ENCODE measurements at places on chromosomes 3 and 15. TPM values are rescaled to one million over a fixed set of nuclear protein-coding genes. Genes with fewer than 3 reads are reported as not detected.

DNA sequence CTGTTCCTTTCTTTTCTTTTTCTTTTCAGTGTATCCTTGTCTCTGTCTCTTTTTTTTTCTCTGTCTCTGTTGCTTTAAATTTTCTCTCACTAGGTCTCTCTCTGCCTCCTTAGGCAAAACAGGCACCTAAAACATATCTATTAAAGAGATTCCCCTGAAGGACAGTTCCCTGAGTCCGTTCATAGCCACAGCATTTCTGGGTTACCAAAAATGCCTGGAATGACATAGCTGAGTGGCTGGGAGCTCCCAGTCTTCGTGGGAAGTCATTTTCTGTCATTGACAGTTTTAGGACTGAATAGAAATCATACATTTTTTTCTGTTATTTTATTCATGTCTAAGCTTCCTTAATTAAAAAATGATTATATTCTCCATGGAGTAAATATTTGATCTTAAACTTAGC, 323.8 kb upstream of the AZI2 start:
- no peaks in the 10 kb centered on the region for H3K4me1 ChIP-seq
- H3K27me3 ChIP-seq: no peaks in the 10 kb centered on the region
- DNase-seq: no peak
- H3K4me3 ChIP-seq: no peak overlapping the region

GRCh38 chr15:36499412-36500389, 79.7 kb upstream of the CDIN1 start:
- no peaks in the 10 kb centered on the region for H3K36me3 ChIP-seq
- H3K27me3 ChIP-seq: no peaks in the 10 kb centered on the region
- no peaks in the 10 kb centered on the region for H3K4me1 ChIP-seq
- no peak for DNase-seq
- H3K4me3 ChIP-seq: no peak overlapping the region

DNA sequence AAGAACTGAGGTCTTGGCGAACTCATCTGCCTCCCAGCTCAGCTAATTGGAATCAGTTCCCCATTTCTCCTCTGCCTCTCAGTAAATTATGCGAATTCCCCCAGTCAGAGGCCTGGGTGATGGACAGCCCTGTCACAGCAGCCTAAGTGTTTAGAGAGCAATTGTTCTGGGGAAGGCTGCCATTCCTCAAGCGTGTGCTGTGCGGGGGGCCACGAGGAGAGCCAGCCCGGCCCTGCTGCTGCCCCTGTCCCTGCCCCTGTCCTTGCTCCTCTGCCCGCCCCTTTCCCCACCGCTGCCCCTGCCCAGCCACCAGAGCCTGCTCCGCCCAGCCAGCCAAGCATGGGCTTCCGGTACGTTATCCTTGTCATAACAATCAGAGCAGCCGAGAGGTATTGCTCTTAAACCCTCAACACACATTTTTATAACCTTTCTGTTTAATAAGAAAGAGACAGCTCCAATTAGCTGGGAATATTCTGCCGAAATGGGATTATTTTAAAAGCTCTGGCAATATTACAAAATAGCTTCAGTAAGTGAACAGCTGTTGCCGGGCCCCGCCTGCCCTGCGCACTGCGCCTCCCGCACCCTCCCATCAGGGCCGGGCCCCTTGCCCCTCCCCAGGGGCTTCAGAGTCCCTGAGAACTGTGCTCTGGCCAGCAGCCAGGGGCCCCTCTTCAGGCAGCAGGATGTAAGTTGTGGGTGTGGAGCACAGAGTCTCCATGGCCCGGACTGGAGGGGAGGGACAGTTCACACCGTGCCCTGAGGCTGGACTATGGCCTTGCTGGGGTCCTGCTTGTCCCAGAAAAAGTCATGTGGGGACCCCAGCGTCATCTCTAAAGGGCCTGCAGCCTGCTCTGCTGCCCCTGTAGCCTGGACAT, 12.4 kb upstream of the CACNA2D2 start:
- H3K27me3 ChIP-seq: no peaks in the 10 kb centered on the region
- no peak overlapping the region for H3K27ac ChIP-seq
- no peak overlapping the region for H3K4me3 ChIP-seq
- H3K4me1 ChIP-seq: peaks cover 4% of the 10 kb centered on the region

- no peaks in the 10 kb centered on the region for H3K4me1 ChIP-seq
- no peak for DNase-seq
- no peaks in the 10 kb centered on the region for H3K36me3 ChIP-seq
- H3K27me3 ChIP-seq: no peaks in the 10 kb centered on the region
- no peak overlapping the region for H3K4me3 ChIP-seq
Observed at GRCh38 chr15:29936353-29937049, 114.2 kb upstream of the TJP1 start.

DNA sequence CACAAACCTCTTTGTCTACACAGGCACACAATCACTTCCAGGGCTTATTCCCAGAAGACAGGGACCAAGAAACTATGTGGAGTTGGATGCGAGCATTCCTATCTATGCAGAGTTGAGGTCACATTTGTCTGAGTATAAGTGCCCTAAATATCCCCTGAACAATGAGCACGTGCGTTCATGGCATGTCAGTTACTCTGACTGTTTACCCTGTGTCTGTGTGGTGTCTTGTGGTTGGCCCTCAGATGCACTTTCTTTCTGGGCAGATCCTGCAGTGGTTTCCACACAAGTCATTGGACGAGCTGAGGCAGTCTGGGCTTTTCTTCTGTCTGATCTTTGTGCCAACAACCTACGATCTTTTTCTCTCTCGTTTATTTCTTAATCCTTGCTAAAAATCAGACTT, 134.5 kb downstream of the FBN1 start:
- DNase-seq: no peak
- H3K27ac ChIP-seq: no peak overlapping the region
- no peaks in the 10 kb centered on the region for H3K36me3 ChIP-seq
- no peaks in the 10 kb centered on the region for H3K27me3 ChIP-seq
- H3K4me1 ChIP-seq: no peaks in the 10 kb centered on the region
- no peak overlapping the region for H3K4me3 ChIP-seq

DNA sequence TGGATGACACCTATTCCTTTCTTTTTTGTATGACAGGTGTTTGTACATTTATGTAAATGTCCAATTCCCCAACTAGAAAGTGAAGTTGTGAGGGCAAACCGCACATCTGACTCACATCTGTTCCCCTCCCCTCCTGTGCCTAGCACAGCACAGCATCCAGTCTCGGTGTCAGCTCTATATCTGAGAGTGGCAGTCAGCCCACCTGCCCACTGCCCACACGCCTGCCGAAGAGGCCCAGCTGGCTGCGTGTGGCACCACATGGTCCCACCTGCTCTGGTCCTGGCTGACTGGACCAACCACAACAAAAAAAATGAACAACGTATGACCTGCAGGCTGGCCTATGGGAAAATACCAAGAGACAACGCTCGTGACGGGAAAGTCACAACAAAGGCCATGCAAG, 62.8 kb downstream of the XXYLT1 start:
- H3K4me1 ChIP-seq: no peaks in the 10 kb centered on the region
- no peak overlapping the region for H3K27ac ChIP-seq
- DNase-seq: peak; percentile 18
- no peaks in the 10 kb centered on the region for H3K27me3 ChIP-seq
- no peak overlapping the region for H3K4me3 ChIP-seq
- H3K36me3 ChIP-seq: no peaks in the 10 kb centered on the region

The TMEM108 gene
- total RNA-seq: 0.20 TPM

The NOX5 gene
- total RNA-seq: 0.17 TPM

The USP4 gene
- total RNA-seq: 40.5 TPM

The STOML1 gene
- 9.1 TPM for total RNA-seq
